EL (cell line): ENCODE measurements at places on chromosomes 2 and 18.

DNA sequence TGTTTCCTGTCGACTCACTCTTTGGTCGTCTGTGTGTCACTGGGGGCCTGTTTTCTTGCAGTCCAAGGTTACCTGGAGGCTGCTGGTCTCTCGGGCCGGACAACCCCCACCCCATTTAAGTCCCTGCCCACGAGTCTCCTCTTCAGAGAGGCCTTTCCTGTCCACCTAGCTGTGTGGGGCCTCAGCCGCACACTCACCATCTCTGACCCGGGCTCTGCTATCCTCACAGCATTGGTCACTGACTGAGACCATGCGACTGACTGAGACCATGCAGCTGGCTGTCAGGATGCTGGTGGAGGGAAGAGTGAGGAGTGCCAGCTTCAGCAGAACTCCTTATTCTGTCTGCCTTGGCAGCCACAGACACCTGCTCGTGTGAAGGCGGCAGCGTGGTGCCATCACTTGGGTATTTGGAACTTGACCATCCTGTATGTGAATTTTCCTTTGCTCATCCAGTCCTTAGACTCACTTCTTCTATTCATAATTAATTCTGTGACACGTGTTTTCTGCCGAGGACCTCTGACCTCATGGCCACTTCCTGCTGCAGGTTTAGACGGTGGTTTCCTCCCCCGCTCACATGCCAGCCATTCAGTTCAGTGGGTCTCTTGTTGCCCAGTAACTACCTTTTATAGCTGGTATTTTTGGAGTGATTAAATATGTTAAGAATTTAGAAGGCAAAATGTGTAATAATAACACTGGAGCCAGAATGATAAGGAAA is 47.5 kb upstream of the ASB1 start:
- peak; percentile 91 for DNase-seq

DNA sequence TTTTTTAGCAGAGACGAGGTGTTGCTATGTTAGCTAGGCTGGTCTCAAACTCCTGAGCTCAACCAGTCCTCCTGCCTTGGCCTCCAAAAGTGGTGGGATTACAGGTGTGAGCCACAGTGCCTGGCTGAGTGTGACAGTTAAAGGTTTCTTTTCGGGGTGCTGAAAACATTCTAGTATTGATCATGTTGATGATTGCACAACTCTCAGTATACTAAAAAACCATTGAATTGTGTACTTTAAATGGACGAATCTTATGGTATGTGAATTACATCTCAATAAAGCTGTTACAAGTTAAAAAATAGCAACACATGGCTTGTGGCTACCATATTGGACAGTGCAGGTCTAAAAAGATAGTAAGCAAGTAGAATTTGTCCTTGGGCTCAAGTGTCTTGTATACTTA is 22.3 kb downstream of the PAPOLG start:
- no peak for DNase-seq

DNA sequence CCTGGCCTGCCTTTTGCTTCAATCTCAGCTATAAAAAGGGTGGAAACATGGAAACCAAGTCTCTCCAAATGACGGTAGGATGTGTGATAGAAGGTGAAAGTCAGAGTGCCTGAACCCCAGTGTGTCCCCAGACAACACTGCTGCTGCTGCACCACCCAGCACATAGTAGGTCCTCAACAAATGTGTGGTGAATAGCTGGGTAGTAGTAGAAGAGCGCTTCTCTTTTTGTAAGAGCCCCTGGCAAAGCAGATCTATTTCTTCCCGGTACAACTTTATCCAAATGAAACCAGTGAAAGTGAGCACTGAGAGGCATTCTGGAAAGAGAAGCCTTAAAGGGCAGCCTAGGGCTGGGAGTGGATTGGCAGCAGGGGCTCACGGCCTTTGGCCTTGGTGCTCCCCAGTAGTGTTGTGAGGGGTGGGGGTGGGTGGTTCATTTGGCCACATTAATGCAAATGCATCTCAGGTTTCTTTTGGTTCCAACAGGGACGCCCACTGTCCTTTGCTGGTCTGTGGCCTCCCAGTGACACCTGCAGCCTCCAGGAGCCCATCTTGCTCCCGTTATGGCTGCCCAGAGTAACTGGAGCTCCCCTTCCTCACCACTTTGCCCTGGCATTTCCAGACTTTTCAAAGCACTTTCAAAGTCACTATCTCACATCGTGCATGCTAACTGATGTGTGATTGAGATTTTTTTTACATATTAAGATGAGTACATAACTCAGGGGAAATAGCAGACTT is 304.3 kb upstream of the EPAS1 start:
- DNase-seq: no peak

GRCh38 chr18:6950641-6951040 is 167.0 kb downstream of the LAMA1 start:
- no peak for DNase-seq

- DNase-seq: no peak
Measured at GRCh38 chr2:47083485-47083884, 71.6 kb downstream of the STPG4 start.

GRCh38 chr2:153071090-153071489 is 352.7 kb downstream of the ARL6IP6 start:
- no peak for DNase-seq

- DNase-seq: no peak
Measured at GRCh38 chr2:86226636-86227520, 27.6 kb downstream of the MRPL35 start.

DNA sequence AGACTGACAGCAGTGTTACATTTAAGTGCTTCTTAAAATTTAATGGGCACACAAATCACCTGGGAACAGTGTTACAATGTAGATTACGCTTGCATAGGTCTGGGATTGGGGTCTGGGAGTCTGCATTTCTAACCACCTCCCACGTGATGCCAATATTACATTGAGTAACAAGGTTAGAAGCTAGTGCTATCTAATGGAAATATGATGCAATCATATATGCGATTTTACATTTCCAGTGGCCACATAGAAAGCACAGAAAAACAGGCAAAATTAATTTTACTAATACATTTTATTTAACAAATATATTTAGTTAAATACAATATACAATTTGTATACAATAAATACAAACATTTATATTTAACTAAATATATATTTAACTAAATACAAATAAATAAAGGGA is 53.7 kb downstream of the SCN7A start:
- no peak for DNase-seq

- DNase-seq: peak; percentile 25
Measured at GRCh38 chr2:196208915-196209314, 37.5 kb upstream of the STK17B start.

DNA sequence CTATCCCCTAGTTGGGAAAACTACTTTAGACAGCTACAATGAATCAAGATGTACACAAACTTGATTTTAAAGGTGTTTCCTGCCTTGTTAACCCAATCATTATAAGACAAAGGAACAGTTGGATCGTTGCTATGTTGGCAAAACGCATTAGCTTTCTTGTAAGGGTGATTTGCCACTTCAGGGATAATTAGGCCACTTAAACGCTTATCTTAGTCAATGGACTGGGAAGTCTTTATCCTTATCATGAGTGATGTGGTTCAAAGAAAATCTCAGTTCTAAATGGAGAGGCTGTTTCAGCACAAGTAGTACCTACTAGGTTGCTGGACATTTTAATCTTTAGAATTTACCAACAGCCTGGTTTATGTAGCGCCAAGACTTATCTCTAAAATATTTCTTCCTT is 406.1 kb upstream of the MEX3C start:
- no peak for DNase-seq

DNA sequence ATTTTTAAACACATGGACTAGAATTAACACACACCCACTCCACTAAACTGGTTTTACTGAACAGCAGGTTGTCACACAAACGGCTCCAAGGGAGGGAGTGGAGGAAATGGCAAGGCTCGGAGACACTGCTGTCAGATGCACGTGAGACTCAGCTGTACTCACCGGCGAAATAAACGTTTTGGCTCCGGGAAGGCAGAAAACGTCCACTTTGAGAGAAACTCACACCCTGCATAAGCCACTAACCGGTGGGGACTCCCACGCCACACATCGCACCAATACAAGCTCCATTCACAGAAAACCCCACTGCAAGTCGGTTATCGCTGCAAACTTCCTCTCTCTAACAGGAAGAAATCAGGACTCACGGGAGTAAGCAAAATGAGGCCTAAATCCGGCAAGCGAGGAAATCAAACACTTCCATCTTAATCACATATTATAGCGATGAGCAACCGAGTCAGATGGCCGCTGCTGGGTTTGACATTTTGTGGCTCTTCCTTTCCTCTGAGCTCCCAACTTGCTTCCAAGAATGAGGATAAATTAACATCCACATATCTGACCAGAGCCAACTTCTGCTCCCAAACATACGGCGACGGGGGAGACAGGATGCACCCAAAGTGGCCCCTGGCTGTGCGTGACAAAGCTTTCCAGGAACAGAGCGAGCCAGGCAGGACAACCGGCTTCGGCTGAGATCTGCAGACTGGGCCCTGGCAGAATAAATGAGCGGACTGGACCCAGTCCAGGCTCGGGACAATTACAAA is 63.5 kb downstream of the HDAC4 start:
- DNase-seq: no peak

DNA sequence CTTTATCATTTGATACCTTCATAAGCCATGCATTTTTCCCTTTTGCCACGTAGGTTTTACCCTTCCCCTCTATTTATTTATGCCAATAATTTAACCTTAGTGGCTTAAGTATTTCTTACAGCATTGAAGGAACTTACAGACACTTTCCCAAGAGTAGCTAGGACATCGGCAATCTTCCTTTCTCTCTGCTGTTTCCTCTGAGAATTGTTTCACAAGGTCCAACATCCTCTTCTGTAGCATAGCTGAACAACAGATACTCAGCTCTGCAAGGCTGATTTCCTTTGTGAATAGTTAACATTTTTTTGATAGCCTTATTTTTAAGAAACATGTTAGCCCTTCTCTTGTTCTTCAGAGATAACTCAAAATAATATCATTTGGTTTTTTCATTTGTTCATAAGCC is 1.1 kb upstream of the GCA start:
- DNase-seq: no peak

DNA sequence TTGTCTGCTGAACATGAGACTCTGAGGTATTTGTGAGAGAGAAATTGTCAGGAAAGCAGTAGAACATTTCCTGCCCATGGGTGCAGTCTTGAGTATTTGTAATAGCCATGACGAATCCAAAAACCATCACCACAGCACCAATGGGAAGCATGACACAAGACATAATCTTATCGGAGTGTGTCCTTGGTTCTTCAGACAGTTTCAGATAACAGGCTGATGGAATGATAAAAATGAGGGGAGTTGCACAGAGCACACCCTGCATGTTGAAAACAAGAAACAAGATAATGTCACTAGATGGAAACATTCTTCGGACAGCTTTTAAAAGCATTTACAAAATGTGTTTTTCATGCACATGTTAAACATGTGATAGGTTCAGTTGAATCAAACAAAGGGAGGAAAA is 56.9 kb downstream of the SLC38A11 start:
- DNase-seq: peak; percentile 79

DNA sequence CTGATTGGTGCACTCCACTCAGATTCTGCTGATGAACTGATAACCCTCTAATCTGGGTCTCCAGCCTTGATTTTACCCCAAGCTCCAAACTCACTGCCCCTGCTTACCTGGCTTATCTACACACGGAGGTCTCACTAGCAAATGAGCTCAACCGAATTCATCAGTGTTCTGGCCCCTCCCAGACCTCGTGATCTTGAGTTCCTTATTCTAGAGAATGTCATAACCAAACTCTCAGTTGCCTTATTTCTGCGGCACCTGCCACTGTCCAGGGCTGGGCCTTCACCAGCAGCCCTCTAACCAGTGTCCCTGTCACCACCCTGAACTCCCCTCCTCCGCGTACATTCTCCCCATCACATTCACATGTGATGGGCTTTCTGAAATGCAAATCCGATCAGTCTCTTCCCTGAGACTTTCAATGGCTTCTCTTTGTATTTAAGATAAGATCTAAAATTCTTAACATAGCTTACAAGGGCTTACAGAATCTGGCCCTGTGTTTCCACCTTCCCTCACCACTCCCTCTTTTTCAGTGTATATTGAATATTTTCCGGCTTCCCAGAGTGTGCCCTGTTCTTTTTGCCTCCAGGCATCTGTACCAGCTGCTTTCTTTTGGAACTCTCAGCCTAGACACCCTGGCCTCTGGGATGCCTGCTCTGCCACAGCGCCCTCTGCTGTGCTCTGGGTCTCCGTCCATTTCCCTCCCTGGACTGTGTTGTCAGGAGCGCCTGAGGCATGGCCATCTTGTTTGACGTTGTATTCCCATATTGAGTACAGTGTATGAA is 31.1 kb downstream of the NAB1 start:
- peak; percentile 86 for DNase-seq

DNA sequence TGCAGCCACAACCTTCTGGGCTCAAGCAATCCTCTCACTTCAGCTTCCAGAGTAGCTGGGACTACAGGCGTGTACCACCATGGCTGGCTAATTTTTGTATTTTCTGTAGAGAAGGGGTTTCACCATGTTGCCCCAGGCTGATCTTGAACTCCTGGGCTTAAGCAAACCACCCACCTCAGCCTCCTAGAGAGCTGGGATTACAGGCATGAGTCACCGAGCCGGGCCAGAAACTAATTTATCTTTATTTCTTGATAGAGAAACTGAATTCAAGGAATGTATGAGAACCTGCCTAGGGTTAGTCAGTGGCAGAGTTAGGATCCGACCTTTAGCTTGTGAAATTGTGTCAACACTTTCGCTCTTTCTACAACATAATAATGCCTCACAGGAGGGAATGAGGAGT is 19.3 kb upstream of the ITGAV start:
- peak; percentile 77 for DNase-seq

DNA sequence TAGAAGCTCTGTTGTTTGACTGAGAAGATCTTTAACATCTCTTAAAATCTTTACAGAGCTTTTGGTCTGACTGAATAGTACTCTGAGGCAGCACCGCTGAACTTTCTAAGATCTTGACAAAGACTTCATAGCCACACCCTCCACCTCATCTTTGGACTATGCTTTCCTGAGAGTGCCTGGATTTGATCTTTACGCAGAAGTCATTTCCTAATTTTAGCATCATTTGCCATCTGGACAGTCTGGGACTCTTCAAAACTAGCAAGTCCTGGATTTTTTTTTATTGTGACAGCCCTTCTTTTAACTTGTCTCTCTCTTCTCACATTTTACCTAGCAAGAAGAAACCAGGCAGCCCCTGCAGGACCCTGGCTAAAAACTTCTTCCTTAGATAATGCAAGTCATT is 188.8 kb downstream of the CTIF start:
- peak; percentile 20 for DNase-seq

DNA sequence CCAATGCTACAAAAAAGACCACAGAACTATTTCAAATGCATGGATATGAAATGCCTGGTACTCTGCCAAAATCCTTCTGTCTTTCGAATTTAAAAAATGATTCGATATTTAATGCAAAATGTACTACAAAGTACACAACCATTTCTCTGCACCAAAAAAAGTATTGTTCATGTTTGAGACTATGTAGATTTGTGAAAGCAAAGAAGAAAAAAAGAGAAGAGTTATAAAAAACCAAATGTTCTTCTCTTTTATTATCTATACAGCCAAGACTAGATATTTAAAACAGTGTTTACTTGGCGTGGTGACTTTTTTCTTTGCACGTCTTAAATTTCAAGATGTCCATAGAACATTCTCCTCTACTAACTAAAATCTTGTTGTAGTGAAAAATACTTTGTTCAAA is 89.2 kb downstream of the DTNA start:
- DNase-seq: no peak

GRCh38 chr2:240397542-240397916 is 37.9 kb upstream of the GPC1 start:
- DNase-seq: no peak

GRCh38 chr18:77866351-77866750 is 616.7 kb downstream of the GALR1 start:
- no peak for DNase-seq

GRCh38 chr2:43034242-43034619 is 192.2 kb downstream of the ZFP36L2 start:
- DNase-seq: no peak
